ENCODE measurements at places on chromosomes 1 and 21.

GRCh38 chr1:7768583-7768982 is 2.5 kb upstream of the VAMP3 start:
- no peak for DNase-seq

DNA sequence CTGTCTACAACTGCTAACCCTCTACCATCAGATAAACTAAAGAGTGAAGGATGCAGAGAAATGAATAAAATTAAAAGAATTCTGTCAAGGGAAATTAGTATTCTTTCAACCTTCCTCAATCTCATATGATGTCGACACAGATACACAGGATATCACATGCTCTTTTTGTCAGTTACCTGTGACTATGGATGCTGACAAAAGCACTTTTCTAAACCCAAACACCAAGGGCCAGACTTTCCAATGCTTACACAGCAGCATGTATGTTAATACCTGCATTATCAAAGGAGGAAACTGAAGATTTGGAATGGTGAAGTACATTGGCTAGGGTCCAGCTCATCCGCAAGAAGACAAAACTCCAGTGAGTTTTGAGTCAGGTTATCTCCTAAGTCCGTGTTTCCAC is 294.0 kb downstream of the SMYD3 start:
- no peak for DNase-seq

DNA sequence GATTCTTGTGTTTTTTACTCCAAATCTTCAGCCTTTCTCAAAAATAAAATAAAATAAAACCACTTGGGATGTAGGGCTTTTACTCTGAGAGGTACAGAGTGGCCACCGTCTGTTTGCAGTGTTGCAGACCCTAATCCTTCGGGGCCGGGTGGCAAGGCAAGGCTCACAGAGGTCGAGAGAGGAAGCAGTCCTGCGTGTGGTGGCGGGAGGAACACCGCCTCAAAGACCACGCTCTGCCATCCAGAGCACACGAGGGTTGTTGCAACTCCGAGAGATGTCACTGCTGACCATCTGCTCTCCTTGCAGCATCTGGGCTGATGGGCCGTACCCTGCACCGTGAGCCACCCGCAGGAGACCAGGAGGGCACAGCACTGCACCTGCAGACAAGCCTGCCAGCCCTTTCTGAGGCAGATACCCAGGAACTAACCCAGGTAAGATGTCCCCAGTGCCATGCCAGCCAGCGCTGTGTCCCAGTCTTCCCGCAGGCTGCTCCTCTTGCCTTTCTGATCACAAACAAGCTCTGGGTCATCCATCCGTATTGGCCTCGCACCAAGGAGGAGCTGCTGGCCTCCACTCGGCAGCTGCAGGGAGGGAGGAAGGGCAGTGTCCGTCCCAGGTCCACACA is 31.5 kb downstream of the SNAP47 start:
- no peak for DNase-seq

- no peak for DNase-seq
Measured at GRCh38 chr1:49252917-49253316, 476.2 kb upstream of the BEND5 start.

DNA sequence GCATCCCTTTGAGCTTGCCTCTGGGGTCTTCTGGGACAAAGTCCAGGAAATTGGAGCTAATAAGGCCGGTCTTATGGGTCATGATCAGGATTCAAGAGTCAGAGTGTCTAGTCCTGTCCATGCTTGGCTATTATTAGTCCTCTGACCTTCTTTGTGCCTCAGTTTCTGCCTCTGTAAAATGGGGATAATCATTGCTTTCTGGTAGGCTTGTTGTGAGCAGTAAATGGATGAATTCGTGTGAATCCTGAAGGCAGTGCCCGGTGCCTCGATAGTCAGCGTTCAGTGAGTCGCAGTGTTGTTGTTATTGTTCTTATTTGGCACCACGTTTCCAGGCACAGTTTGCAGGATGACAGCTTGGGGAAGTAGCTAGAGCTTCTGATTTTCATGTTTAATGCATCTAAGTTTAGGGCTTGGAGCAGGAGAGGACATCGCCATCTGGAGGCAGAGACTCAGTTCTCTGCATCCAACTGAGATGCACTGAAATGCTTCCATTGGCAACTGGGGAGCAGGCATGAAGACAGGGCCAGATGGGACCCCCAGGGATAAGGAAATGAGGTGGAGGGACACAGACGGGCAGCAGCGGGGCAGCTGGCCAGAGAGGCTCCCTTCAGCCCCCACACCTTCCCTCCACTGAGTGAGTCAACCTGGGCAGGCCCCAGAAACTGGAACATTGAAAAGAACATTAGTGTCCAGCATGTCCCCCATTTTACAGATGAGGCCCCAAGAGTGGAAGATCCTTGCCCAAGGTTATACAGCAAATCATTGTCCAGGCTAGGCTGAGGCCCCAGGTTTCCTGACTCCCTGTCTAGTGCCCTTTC is 160.3 kb downstream of the PTPRU start:
- DNase-seq = no peak

DNA sequence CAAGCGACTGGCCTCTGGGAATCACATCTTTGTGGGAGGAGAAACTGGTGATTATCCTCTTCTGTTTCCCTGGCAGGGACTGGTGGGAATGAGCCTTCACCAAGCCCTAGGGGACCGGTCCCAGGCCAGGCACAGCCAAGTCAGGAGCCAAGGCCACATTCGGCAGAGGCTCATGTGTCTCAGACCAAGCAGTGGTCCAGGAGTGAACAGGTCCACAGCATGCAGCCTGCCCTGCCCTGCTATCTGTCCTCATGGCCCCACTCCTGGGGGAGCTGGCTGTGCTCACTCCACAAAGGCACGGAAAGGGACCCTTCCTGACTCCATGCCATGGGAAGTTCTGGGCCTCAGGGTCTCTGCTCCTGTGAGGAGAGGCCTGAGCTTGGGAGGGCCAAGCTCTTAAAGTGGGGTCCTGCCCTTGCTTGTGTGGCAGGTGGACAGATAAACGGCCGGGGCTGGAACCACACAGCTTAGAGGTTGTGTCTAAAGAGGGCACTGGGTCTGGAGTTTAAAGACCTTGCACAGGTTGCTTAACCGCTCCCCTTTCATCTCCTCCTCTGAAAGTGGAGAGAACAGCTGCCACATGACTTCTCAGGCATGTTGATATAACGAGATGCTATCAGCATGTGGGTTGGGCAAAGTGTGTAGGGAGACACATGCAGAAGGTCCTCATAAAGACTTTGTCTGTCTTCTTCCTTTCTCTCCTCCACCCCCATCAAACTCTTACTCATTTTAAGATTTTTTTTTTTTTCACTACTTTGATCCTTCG is 57.5 kb downstream of the CASQ2 start:
- DNase-seq = no peak

DNA sequence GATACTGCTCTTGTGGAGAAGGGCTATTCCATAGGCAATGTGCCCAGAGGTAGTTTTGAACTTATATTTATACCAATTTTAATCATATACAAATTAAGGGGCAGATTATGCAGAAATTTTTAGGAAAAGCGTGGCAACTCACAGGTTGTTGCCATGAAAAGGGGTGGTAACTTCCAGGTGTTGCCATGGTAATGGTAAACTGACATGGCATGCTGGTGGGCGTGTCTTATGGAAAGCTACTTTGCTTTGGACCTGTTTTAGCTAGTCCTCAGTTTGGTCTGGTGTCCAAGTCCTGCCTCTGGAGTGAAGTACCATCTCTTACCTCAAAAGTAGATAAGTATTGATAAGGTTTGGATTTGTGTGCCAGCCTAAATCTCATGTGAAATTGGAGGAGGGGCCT is 7.9 kb upstream of the IL23R start:
- DNase-seq = no peak

DNA sequence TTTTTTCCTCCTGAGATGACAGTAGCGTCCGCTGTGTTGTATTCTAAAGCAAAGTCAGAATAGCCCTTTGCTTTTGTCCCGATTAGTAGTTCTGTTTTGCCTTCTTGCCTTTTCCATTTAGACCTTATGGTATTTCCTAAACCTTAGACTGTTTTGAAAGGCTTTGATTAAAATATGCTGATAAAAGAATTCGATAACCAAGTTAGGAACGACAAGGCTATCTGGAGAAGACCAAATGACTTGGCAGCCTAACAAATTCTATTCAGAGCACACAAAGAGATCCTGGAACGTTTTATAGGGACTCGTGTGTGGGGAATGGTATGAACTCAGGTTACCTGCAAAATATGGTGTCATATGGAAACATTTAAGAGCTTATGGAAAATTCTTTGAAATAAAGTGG is 42.9 kb downstream of the NFIA start:
- DNase-seq = no peak

DNA sequence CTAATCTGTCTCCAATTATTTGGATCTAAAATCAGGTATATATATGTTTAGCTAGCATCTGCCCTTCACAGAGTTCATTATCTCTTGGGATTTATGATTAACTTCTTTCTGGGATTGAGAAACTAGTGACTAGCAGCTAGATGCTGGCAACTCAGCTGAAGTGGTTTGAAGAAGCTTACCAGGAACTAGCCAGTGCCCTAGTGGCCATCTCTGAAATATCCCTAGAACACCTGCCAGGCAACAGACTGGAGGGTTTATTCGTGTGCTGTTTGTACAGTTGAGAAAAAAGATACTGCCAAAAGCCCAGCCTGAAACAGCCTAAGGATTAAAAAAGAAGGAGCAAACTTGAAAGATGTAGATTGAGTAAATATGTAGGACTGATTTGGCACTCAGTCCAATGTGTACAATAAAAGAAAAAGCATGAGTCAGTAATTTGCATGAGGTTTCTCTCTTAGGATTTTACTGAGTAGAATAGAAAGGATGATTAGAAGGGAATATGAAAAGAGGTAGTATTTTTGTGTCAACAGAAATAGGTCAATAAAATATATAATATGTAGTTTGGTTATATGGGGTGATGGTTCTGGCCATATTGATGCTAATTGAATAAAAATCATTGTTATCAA is 1144.6 kb upstream of the ADGRL2 start:
- DNase-seq = no peak

GRCh38 chr1:110050602-110051261 is 16.3 kb downstream of the STRIP1 start:
- no peak for DNase-seq

- no peak for DNase-seq
Measured at GRCh38 chr1:203152158-203153034, 23.2 kb downstream of the MYBPH start.

GRCh38 chr1:37497832-37498231 is 16.7 kb downstream of the MEAF6 start:
- DNase-seq = no peak

DNA sequence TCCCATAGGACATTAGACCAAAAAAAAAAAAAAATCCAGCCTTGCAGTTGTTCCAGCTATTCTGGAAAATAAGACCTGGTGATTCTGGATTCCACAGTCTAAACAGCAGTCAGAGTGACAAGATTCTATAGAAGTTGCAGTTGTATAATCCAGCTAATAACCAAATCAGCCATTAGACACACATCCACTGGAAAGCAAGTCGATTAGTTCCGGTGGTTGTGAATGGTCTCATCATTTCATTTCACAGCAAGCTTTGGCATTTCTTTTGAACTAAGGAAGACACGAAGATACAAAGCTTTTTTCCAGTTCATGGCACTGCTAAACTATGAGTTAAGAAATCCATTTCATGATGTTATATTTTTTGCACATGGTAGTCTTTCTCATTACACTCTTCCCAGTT is 54.4 kb upstream of the FAM89A start:
- no peak for DNase-seq

DNA sequence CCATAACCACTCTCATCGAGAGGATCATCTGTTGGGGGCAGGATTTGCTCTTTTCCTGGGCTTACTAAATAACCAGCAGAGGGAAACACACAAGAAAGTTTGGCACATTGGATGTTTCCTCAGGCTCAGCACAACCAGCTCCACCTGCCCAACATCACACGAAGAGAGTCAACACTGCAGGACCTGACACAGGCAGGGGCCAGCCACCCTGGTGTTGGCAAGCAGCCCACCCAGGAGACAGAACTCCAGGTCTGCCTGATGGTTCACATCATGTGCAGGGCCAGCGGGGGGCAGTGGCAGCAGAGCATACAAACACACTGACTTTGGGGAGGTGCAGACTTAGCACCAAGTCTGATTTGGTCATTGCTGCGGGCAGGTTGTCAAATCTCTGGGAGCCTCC is 182.3 kb upstream of the GALNT2 start:
- no peak for DNase-seq

GRCh38 chr1:28417441-28417922 is 47.9 kb downstream of the PHACTR4 start:
- no peak for DNase-seq

DNA sequence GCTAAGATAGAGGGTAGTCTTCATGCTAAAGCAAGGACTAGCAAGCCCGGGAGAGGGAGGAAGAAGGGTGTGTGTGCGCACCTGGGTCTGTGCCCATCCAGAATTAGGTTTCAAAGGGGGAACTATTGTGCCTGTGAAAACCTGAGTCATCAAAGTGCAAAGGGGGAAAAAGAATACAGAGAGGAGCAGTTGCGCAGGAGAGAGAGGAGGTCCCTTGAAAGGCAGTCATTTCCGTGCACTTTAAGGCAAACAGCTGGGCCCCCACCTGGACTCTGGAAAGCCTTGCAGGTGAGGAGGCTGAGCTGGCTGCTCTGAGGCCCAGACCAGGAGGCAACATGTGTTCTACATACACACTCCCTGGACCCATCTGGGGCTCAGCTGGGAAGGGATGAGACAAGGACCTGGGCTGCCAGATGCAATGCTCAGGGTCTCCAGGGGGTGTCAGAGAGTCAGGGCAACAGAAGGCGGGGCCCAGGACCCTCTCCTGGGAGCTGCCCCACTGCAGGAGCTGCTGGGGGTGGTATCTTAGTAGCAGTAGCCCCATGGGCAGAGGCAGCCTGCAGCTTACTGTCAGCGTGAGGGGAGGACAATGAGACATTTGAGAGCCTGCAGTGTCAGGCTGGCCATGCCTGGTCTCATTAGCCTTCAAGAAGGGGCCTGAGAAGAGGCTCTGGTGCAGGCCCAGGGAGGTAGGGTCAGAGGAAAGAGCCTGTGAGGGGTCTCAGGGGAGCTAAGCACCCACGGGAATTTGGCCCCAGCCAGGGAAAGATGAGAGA is 14.3 kb downstream of the PROK1 start:
- no peak for DNase-seq

DNA sequence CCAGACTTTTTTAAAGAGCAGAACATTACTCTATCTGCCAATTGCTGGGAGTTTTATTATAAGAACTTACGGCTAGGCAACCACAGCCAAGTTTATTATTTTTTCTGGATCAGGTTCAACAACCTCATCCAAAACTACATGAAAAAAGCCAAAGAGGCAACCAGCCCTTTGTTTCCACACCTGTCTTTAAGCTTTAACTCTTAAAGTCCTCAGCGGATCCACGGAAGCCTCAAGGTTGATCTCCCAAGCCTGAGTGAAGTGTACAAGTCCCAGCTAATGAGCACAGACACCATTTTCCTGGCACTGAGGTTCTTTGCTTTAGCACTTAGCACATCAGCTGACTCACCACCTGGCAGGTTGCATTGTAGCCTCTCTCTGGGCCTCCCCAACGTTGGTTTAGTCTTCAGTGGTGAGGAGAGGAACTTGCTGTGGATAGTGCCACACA is 143.1 kb downstream of the TGFBR3 start:
- no peak for DNase-seq

Data from effector CD8-positive, alpha-beta T cell (primary cell).